NCI-H1930 (cell line): ENCODE measurements at places on chromosomes 3 and 15.

- no peak for DNase-seq
Observed at GRCh38 chr15:80590761-80591355, 104.3 kb upstream of the ABHD17C start.

DNA sequence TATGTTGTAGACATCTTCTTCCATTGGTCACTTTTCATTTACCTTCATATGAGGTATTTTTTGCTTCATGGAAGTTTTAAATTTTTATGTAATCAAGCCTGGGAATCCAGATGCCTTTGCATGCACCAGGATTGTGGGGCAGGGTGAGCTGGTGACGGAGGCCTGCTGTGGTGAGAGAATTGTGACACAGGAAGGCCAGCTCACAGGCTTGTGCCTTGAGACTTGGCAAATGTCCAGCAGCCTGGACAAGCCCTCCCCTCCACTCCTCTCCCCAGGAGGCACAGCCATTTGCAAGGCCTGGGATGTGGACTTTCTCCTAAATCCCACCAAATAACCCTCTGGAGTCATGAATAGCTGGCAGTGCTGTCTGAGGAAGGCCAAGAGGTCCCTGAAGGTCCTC is 67.4 kb downstream of the RHCG start:
- no peak for DNase-seq

DNA sequence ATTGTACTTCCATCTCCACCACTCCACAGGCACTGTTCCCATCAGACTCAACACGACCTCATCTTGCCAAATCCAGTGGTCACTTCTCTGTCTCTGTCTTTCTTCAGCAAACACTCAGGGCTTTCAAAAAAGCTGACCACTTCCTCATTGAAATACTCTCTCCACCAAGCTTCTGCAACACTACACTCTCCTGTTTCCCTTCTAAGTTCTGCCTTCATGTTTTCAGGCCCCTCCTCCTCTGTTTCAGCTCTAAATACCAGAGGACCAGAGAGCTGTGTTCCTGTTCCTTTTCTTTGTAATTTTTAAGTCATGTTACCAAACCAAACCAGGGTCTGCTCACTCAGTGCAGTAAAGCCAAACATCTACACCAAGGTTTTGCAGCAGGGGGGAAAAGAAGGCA is 33.8 kb upstream of the ACP3 start:
- DNase-seq = no peak

- DNase-seq = no peak
Observed at GRCh38 chr15:58369261-58369701, 62.5 kb upstream of the LIPC start.
